Testis (tissue), 5 donors: ENCODE measurements at places on chromosomes 5 and 9. TPM values are rescaled to one million over a fixed set of nuclear protein-coding genes. Genes with fewer than 3 reads are reported as not detected.

DNA sequence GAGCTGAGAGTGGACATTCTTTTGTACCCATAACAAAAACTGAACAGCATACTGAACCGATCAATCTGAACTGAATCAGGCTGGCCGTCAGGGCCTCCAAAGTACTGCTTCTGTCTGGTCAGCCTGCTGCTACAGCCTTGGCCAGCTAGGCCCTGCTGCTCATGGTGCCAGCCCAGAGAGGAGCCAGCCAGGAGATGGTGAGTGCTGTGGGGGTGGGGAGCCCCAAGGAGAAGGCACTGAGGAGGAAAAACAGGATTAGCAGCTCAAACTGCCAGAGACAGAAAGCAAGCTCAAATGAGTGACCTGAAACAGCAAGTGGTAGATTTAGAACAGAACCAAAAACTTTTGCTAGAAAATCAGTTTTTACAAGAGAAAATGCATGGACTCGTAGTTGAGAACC is 23.9 kb downstream of the SRP19 start:
- DNase-seq: no peak

GRCh38 chr5:95975703-95976102 is 14.1 kb upstream of the ELL2 start:
- DNase-seq: no peak

Gene TIMD4
- 34.4 TPM for total RNA-seq

GRCh38 chr5:33319841-33320240 is 120.9 kb upstream of the TARS1 start:
- no peak for DNase-seq

Gene RGS7BP
- total RNA-seq: 7.8 TPM

DNA sequence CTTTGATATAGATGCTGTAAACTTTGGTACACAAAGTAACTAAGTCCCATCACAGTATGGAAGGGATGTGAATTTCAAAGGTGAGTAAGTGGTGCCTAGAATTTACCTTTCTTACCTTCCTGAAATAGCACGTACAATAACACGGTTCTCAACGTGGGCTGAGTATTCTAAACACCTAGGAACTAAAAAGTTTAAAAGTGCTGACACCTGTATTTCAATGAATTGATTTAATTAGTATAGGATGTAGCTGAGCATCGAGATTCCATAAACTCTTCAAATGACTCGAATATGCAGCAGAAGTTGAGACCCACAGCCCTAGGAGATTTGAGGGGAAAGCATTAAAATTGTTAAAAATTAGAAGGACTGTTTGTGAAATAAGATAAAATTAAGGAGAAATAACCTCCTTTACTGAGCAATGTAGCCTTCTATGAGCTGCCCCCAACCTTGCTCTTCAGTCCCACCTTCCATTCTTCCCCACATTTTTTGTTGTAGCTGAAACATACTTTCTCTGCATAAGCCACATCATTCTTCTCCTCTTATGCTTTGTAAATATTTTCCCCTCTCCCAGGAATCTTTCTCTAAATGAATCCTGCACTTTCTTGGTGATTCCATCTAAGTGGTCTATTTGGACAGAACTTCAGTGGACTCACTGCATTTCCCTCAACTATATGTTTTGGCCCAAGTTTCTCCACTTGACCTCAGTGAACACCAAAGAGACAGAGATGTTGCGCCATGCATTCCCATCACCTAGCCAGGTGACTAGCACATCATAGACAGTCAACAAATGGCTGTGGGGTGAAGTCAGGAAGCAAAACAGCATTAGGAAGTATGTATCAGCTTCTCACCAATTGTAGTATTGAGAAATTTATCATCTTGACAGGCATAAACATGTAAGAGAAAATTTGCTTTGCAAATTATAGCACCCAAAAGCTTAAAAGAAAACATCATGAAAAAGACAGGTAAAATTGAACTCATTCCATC is 156.5 kb upstream of the TAS2R1 start:
- DNase-seq: no peak

GRCh38 chr9:85702726-85703289 is 38.9 kb downstream of the AGTPBP1 start:
- DNase-seq: no peak

Gene S1PR3
- total RNA-seq: 7.2 TPM

- DNase-seq: no peak
Observed at GRCh38 chr5:76696251-76696650, 19.7 kb upstream of the F2R start.

DNA sequence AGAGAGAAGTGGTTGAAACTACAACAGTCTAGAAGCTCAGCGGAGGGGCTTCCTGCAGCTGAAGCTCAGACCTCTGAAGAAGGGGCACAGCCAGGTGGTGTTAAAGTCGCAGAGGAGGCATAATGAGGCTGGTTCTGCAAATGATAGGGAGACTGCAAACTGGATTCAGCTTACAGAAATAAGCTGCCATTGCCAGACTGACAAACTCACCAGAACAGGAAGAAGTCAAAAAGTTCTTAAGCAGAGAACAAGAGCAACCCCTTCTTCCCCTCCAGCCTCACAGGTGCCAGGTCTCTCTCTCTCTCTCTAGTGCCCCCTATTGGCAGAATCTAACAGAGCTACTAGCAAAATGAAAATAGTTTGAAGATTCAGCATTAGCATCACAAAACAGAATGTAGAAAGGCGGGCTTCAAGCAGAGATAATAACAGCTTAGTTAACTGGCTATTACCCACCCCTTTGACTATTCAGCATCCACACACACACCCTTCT is 76.7 kb downstream of the GRAMD2B start:
- no peak for DNase-seq

DNA sequence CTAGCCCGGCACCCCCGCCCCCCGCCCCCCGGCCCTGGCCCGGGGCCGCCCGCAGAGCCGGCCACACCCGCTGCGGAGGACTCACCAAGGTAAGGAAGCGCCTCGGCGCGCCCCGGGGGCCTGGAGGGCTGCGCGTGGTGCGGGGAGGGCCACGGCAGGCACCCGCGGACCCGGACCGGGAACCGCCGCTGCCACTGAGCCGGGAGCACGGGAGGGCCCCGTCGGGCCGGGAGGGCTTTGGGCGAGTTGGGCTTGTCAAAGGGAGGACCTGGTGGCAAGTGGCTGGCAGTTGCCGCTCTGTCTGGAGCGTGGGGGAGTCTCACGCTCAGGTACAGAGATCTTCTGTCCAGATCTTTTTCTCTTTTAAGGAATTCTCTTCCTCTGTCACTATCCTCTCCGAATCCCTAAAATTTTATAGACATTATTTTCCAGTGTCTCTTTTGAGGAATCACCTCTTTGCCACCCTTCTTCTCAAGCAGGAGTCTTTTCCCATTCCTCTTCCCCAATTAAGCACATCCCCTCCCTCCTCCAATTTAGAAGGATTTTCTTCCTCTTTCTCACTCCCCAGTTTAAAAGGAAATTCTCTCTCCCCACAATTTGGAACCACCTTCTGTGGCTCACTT is 11.3 kb upstream of the LHX2 start:
- DNase-seq: no peak

DNA sequence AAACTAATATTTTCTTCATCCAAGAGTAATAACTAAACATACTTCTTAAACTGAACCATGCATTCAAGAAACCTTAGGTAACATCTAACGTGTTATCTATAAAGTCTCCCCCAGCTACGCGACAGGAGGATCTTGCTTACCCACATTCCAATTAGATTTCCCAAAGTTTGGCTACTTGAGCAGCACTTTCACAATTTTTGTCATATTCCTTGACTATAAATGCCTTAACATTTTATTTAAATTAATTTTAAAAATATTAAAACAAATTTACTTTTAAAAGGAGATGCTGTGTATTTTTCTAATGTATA is 25.3 kb upstream of the IFNE start:
- DNase-seq: no peak

DNA sequence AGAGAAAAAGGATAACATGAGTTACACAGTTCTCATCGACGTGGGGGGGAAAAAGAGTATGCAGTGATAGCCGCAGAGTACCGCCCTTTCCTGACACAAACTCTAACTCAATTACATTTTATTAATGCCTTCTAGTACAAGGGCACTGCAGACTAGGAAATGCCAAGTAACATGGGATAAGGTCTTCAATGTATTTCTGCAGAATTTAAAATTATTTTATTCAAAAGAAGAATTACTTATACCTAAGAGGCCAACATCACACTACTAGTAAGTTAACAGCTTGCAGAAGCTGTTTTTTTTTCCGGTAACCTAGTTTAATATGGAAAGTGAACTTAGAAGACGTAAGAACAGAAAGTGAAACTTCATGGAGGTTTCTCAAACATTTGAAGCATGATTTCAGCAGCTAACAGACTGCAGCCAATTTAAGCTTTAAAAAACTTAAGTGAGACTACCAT is 3.9 kb downstream of the SETX start:
- DNase-seq: no peak

Gene PCDHGB1
- 12.5 TPM for total RNA-seq

Gene SAXO1
- 25.8 TPM for total RNA-seq

Gene MCC
- 23.7 TPM for total RNA-seq

Gene ZNF883
- total RNA-seq: 8.6 TPM

DNA sequence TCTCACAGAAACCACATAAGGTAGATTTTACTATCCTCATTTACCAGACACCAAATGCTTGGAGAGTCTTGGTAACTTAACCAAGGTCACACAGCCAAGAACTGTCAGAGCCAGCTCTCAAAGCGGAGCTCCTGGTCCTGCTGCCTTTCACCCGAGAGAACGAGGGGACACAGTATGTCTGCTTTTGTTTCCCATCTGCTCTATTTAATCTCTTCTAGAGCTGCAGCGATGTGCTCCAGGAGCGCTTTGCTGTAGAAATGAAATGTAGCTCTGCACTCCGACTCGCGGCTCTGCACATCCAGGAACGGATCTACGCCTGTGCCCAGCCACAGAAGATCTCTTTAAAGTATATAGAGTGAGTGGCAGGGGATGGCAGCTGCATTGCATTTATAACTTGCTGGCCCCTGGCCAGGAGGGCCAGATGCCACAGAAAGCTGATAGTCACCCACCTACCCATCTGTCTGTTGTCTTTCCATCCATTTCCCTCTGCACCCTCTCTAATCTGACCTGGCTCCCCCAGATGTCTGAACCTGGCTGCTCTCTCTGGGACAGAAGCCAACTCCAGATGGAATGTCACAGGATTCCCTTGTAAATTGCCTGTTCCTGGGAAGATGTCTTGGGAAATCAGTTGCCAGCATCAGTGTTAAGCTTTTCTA is 21.4 kb upstream of the TRMT10B start:
- no peak for DNase-seq

- no peak for DNase-seq
Observed at GRCh38 chr9:88794100-88794499, 197.2 kb upstream of the S1PR3 start.

Gene SLC4A9
- total RNA-seq: 0.81 TPM

DNA sequence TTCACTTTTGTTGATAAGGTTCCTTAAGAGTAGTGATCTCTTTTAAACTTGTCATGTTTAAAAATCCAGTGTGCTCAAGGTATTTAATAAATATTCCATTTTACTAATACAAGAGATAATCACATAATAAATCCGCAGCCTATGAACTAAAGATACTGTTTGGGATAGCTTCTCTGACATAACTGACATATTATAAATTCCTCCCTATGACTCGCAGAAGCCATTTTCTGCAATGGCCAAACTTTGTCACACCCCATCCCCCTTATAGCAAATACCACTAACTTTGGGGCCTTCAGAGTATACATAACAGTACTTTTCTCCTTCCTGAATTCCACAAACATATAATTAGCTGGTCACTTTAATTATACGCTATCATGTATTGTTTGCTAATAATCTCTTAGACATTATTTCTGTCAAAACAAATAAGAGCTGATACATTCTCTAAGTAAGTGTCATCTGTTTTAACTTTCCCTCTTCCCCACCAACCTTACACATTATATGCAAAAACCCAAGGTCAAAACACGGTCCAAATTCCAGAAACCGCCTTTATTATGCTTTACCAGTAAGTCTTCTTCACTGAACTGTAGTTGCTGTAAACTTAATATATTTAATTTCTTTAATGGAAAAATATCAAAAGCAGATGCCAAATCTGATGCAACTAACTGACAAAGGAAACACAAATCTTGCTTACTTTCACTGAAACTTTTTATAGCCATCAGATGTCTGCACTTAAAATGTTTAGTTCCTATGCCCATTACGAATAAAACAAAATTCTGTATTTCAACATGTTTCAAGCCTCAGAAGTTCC is 971 bp downstream of the TMEM267 start:
- no peak for DNase-seq

DNA sequence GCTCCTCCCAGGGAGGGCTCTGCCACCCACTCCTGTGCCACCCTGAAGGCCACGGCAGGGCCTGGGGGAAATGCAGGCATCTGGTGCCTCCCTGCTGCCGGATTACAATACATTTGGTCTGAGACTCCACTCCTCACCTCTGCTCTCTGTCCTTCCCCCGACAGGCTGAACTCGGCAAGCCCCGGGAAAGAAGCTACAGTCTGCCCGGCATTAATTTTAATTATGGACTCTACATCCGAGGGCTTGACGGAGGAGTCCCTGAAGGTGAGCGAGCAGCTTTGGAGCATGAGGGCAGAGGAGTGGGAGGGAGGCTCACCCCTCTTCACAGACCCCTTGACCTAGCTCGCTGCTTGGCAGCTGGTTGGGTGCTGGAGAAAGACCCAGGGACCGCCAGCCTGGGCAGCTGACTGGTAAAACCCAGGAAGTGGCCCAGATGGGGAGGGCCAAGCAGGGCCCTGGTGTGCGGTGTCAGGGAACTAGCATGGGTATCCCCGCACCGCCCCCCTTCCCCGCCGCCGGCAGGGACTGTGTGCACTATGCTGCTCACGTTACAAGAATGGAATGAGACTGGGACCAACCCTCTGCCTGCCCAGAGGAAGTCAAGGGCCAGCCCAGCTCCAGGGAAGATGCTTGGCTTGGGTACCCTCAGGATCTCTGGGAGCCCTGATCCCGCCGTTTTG is 83.7 kb upstream of the BARHL1 start:
- DNase-seq: no peak

Gene TICAM2
- not detected for total RNA-seq

GRCh38 chr9:133203506-133204075 is 5.5 kb downstream of the OBP2B start:
- peak; percentile 1 for DNase-seq

DNA sequence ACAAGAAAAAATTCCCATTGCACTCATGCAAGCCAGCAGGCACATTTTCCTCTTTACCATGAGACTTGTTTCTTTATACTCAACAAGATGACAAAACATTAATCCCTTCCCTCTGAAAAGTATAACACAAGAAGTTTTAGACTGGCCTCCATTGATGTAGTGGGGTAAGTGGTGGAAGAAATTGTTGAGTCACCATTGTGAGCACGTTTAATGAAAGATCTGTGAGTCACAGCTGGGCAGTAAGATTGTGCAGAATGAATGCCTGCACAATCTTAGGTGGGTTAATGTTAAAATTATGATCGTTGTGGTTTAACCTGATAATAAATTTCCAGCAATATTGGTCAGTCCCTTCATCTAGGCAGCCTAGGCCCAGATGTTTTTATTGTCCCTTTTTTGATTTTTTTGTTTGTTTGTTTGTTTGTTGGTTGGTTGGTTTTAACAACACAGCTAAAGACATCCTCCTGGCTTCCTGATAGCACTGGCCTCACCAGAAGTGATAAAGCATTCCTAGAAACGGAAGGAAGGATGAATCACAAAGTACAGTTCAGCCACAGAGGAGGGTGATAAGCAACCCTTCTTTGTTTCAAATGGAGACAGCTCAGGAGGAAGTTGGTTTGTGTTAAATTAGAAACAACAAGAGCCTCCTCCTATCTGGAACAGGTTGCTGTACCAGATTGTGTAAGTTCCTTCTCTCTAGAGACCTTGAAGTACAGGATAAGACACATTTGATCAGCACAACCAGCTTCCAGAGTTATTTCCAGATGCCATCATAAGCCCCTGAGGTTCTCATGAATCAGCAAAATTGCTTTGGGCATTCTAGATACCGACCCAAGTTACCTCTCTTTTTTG is 40.3 kb downstream of the SLC24A2 start:
- no peak for DNase-seq

GRCh38 chr5:72018143-72018803 is 89.0 kb upstream of the MAP1B start:
- DNase-seq: peak; percentile 84

Gene ZNF879
- total RNA-seq: 22.8 TPM
